ENCODE measurements at places on chromosomes 5 and 9. TPM values are rescaled to one million over a fixed set of nuclear protein-coding genes. Genes with fewer than 3 reads are reported as not detected.

The RASEF gene
- 6.7 TPM for total RNA-seq

The SNCAIP gene
- total RNA-seq = 0.05 TPM

The OSMR gene
- total RNA-seq = 59.6 TPM

The TICAM2 gene
- 1.3 TPM for total RNA-seq

The TLX3 gene
- not detected for total RNA-seq

The SCAMP1 gene
- 20.9 TPM for total RNA-seq

The SLC46A2 gene
- not detected for total RNA-seq

The CAPSL gene
- total RNA-seq = not detected

The TOR1B gene
- 22.3 TPM for total RNA-seq

The CNTLN gene
- total RNA-seq = 4.3 TPM

The SPATA31D4 gene
- not detected for total RNA-seq

The ZNF474 gene
- 0.22 TPM for total RNA-seq

The PLK2 gene
- total RNA-seq = 34.3 TPM

The CCL21 gene
- not detected for total RNA-seq

The CAMK4 gene
- total RNA-seq = 0.07 TPM

The LCN1 gene
- total RNA-seq = 0.26 TPM

The MEIKIN gene
- not detected for total RNA-seq

The EGFLAM gene
- 0.39 TPM for total RNA-seq

The EPB41L4B gene
- total RNA-seq = 29.4 TPM

The TLR4 gene
- total RNA-seq = 0.10 TPM

The CEMIP2 gene
- 59.7 TPM for total RNA-seq

The TAF11L4 gene
- not detected for total RNA-seq

The MED7 gene
- total RNA-seq = 14.8 TPM

The AMBP gene
- 7.1 TPM for total RNA-seq

The ELAVL2 gene
- 0.04 TPM for total RNA-seq

The KIF3A gene
- 7.3 TPM for total RNA-seq

The IL9 gene
- not detected for total RNA-seq

The SURF6 gene
- total RNA-seq = 25.0 TPM

The F2RL1 gene
- 227 TPM for total RNA-seq

The SEMA6A gene
- total RNA-seq = 0.15 TPM

The EGR1 gene
- total RNA-seq = 12.1 TPM

The PCDHGC3 gene
- 5.4 TPM for total RNA-seq

The PFN3 gene
- total RNA-seq = not detected

The OTULINL gene
- 26.3 TPM for total RNA-seq

The ROPN1L gene
- total RNA-seq = 2.3 TPM
